ENCODE measurements at places on chromosomes 1 and 21.

DNA sequence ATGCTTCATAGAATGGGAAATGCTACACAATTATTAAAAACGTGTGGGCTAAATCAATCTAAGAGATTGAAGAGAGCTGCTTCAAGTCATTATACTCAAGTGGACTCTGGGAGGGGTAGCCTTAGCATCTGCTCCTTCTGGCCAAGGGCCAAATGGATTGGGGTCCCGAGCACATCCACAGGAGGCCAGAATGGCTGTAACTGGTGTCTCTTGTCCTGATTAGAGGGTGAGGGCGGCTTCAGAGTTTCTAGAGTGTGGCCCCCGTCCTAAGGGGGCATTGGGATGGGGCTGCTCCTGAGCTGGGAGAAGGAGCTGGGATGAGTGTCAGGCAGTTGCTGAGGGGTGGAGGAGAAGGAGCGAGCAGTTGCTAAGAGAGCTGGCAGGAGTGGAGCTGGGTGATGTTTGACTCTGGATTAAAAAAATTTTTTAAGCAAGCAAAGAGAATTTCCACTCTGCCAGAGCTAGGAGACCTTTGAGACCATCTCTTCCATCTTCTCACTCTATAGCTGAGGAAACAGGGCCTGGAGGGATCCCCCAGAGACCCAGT lies 71.3 kb upstream of the TLR5 start:
- DNase-seq = no peak

DNA sequence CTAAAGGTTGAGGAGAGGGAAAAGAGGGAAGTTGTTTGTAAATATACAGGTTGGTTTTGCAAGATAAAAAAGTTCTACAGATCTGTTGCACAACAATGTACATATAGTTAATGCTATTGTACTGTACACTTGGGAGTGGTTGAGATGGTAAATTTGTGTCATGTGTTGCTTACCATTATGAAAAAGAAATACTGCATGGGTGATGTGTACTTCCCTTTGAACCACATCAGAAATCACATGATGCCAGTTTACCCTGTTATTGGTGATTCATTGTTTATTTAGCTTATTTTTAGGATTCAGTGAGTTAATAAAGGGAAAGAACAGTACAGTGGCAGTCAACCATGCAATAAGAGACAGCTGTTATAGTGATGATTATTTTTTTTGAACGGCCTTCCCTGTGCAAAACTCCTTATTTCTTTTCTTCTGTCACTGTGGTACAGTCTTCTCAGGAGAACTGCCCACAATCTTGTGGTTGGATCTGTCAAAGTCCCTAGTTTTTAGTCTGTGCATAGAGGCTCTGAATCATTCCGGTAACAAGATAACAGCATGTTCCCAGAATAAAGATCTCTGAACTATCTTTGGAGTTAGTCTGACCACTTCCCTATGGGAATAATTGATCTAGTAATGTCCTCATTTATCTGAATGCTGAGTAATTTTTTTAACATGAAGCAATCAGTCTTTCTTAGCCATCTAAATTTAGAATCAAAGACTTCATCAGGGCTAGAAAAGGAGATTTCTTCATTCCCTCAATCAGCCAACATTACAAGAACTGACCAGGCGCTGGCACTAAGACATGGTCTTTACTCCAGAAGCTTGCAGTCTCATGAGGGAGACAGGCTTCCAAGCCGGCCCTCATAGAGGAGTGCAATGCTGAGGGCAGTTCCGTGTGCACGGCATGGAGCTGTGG lies 84.2 kb downstream of the SH3GLB1 start:
- DNase-seq = no peak

DNA sequence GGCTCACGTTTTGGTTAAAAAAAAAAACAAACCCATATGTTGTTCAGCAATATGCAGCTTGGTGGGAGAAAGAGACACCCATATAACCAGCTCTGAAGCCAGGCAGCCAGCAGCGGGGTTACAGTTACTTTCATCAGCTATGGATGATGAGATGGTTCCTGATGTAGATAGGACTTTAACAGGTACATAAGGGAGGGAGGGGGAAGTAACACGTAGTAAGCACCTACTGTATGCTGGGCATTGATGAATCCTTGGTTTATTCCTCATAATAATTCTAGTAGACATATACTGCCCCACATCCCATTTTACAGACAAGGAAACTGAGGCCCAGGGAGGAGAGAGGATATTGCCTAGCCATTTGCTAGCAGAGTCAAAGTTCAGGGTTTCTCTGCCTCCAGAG lies 2.0 kb downstream of the SLC1A7 start:
- DNase-seq = no peak

- no peak for DNase-seq
Measured at GRCh38 chr1:190102757-190103326, 374.8 kb downstream of the BRINP3 start.

DNA sequence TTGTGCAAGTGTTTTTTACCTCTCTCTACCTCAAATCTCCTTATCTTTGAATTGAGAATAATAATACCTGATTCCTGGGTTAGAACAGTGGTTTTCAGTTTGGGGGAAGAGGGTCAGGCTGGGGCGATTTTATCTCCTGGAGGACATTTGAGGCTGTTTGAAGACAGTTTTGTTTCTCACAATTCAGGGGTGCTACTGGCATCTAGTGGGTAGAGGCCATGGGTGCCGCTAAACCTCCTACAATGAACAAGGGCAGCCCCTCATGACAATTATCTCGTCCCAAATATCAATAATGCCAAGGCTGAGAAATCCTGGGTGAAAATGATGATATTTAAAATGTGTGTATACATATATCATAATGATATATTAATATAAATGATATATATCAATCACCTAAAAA lies 139.1 kb upstream of the USH2A start:
- DNase-seq = no peak

GRCh38 chr1:212635141-212635631 lies 26.6 kb downstream of the ATF3 start:
- peak; percentile 28 for DNase-seq

Data from KG1 (cell line).